Motor neuron (in vitro differentiated cells): ENCODE measurements at places on chromosomes 12 and 14. TPM values are rescaled to one million over a fixed set of nuclear protein-coding genes. Genes with fewer than 3 reads are reported as not detected.

ARMH4 gene
- total RNA-seq, result 15.0 and 16.8 TPM in 2 replicates

GAS2L3 gene
- total RNA-seq, result 2.4 and 3.7 TPM in 2 replicates

GPR135 gene
- 4.0 and 4.3 TPM in 2 replicates for total RNA-seq

FAM181A gene
- total RNA-seq, result 9.9 and 10.2 TPM in 2 replicates

GMFB gene
- 47.3 and 48.3 TPM in 2 replicates for total RNA-seq

OLR1 gene
- 1.0 and 1.4 TPM in 2 replicates for total RNA-seq

RTL1 gene
- total RNA-seq, result 21.3 and 28.4 TPM in 2 replicates

CLEC1A gene
- total RNA-seq, result 17.8 and 24.9 TPM in 2 replicates

KRT75 gene
- total RNA-seq, result 0.14 and 0.30 TPM in 2 replicates

PPP2R3C gene
- 37.2 and 48.8 TPM in 2 replicates for total RNA-seq

BATF gene
- total RNA-seq, result not detected in 2 replicates

RFX4 gene
- 16.2 and 16.7 TPM in 2 replicates for total RNA-seq

CYP27B1 gene
- total RNA-seq, result 0.86 and 2.2 TPM in 2 replicates

E2F7 gene
- 1.4 and 2.6 TPM in 2 replicates for total RNA-seq

KCNA5 gene
- total RNA-seq, result 0.15 and 0.16 TPM in 2 replicates

BAZ1A gene
- 11.7 and 15.4 TPM in 2 replicates for total RNA-seq

CLEC4C gene
- total RNA-seq, result 0.73 TPM in 1 of 2 replicates, not detected in the other

PROX2 gene
- 1.1 and 1.6 TPM in 2 replicates for total RNA-seq

ZNF839 gene
- 16.7 and 17.5 TPM in 2 replicates for total RNA-seq

DEGS2 gene
- 0.25 and 0.43 TPM in 2 replicates for total RNA-seq

KCNK13 gene
- 0.15 and 0.24 TPM in 2 replicates for total RNA-seq

SLCO1B1 gene
- total RNA-seq, result not detected in 2 replicates

SLC2A3 gene
- 26.3 and 30.3 TPM in 2 replicates for total RNA-seq

BICD1 gene
- 19.4 and 33.8 TPM in 2 replicates for total RNA-seq

HOXC12 gene
- total RNA-seq, result 0.18 and 0.21 TPM in 2 replicates

IFI27 gene
- 220 and 230 TPM in 2 replicates for total RNA-seq

POTEM gene
- not detected in 2 replicates for total RNA-seq

LRRC23 gene
- total RNA-seq, result 4.2 and 4.4 TPM in 2 replicates

DBX2 gene
- 0.28 and 0.53 TPM in 2 replicates for total RNA-seq

FITM1 gene
- 0.50 and 0.83 TPM in 2 replicates for total RNA-seq

SLC39A2 gene
- total RNA-seq, result not detected in 2 replicates

RERG gene
- total RNA-seq, result 2.0 and 2.1 TPM in 2 replicates

NOXRED1 gene
- 0.43 and 1.1 TPM in 2 replicates for total RNA-seq

KCNA1 gene
- total RNA-seq, result 0.38 and 0.68 TPM in 2 replicates

HCAR1 gene
- 0.05 and 0.08 TPM in 2 replicates for total RNA-seq

EPYC gene
- total RNA-seq, result 0.67 and 1.8 TPM in 2 replicates

VPS37B gene
- 37.8 and 38.3 TPM in 2 replicates for total RNA-seq

PLCZ1 gene
- not detected in 2 replicates for total RNA-seq

KLRC2 gene
- total RNA-seq, result not detected in 2 replicates

FLRT2 gene
- total RNA-seq, result 7.5 and 12.0 TPM in 2 replicates

ZBTB42 gene
- total RNA-seq, result 1.7 and 1.9 TPM in 2 replicates

KCNC2 gene
- 0.63 and 0.91 TPM in 2 replicates for total RNA-seq

CSAD gene
- 22.0 and 27.4 TPM in 2 replicates for total RNA-seq

FOXN4 gene
- total RNA-seq, result 0.23 TPM in 1 of 2 replicates, not detected in the other

MMP19 gene
- total RNA-seq, result 1.1 and 2.5 TPM in 2 replicates

TMEM117 gene
- 4.1 and 5.0 TPM in 2 replicates for total RNA-seq

ALKBH2 gene
- 41.1 and 54.2 TPM in 2 replicates for total RNA-seq

WNT5B gene
- 8.8 and 10.7 TPM in 2 replicates for total RNA-seq

BEST3 gene
- 0.26 and 0.38 TPM in 2 replicates for total RNA-seq

RBMS2 gene
- total RNA-seq, result 2.3 and 5.8 TPM in 2 replicates

TESPA1 gene
- 0.17 and 0.26 TPM in 2 replicates for total RNA-seq

FGF23 gene
- 0.09 and 0.13 TPM in 2 replicates for total RNA-seq

VRTN gene
- 0.31 TPM in 1 of 2 replicates, not detected in the other for total RNA-seq

SPATA7 gene
- 31.0 and 35.7 TPM in 2 replicates for total RNA-seq
